Astrocyte (in vitro differentiated cells and primary cell): ENCODE measurements at places on chromosomes 6 and 20. TPM values are rescaled to one million over a fixed set of nuclear protein-coding genes. Genes with fewer than 3 reads are reported as not detected.
A peak's percentile ranks its signal among the peaks of the same experiment; 100 is the strongest.

Gene BTBD3
- total RNA-seq, result 30.7 and 35.9 TPM in 2 replicates

Gene CPNE5
- total RNA-seq, result 0.11 and 0.29 TPM in 2 replicates

Gene MLN
- total RNA-seq, result not detected in 2 replicates

- no peak overlapping the region for H3K27ac ChIP-seq
- no peaks in the 10 kb centered on the region for H3K27me3 ChIP-seq
- H3K36me3 ChIP-seq, result no peaks in the 10 kb centered on the region
- H3K4me3 ChIP-seq, result no peak overlapping the region
Observed at GRCh38 chr6:54206510-54206909, 95.3 kb downstream of the MLIP start.

Gene FILIP1
- 1.0 and 2.0 TPM in 2 replicates for total RNA-seq

DNA sequence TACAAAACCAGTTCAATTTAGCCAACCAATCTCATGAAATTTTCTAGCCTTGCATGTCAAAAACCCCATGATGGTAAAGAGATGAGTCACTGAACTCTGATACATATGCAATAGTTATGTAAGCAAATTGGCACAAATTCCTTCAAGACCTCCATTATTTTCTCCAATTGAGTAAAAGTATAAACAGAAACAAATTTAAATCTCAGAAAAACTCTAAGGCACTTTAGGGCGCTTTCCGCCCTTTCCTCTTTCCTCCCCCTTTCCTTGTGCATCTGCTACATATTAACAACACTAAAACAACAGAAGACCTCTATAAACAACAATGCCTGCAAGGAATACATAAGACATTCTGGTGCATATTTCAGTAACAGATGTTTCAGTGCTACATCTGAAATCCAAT is 48.5 kb downstream of the KIF13A start:
- H3K27ac ChIP-seq, result no peak overlapping the region
- no peaks in the 10 kb centered on the region for H3K4me1 ChIP-seq
- DNase-seq, result peak; percentile 18
- H3K27me3 ChIP-seq, result no peaks in the 10 kb centered on the region

DNA sequence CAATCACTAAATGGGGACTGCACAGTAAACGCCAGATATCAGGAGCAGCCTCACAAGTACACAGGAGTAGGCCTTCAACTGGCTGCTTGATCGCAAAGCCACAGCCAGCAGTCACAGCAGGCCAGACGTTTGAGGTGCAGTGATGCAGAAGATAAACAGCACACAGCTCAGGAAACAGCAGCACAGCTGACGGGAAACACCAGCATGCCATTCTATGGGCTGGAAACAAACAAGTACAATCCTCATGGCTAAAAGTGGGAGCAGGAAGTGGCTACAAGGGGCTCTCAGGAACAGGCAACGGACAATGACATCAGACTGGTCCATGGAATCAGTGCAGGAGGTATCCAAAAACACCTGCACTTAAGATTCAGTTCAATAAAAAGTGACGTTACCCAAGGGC is 111.0 kb downstream of the DTNBP1 start:
- H3K4me3 ChIP-seq, result no peak overlapping the region
- no peak overlapping the region for H3K27ac ChIP-seq
- H3K27me3 ChIP-seq, result no peaks in the 10 kb centered on the region
- DNase-seq, result peak; percentile 53
- H3K36me3 ChIP-seq, result no peaks in the 10 kb centered on the region
- H3K4me1 ChIP-seq, result no peaks in the 10 kb centered on the region

DNA sequence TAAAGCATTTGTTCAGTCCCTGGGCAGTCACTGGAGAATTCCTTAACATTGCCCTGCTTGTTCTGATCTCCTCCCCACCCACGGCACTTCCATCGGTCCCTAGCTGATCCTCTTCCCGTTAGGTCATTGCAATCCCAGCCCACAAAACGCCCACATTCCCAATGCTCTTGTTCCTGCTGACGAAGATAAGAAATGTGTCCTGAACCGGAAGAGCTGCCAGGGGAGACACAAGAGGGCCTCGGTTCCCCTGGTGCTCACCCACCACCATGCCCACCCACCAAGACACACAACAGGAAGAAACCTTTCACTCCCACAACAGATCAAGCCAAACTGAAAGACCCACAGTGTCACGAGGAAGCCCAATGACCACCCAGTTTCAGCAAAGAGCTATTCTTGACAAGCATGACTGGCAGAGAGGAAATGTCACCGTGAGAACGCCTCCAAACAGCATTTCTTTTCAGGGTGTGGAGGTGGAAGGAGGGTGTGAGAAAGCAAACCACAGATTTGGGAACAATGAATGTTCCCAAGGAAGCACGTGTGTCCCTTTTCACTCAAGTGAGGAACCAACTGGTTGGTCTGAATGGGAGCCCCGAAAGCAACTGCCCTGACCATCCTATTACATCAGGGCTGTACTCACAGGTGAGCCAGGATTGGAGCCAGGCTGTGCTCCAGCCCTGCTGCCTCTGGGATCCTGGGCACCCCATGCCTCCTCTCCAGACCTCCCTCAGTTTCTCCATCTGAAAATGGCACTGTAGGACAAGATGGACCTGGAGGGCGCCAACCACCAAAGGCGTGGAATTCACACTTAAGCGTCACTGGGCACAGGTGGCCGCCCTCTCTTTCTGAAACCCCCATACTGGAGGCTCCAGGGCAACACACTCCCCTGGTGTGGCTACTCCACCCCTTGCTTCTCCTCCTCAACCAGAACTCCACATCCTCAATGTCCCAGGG is 97.5 kb downstream of the ZMYND8 start:
- no peaks in the 10 kb centered on the region for H3K27me3 ChIP-seq
- DNase-seq, result peak; percentile 86
- peaks cover 27% of the 10 kb centered on the region for H3K4me1 ChIP-seq
- H3K27ac ChIP-seq, result peak overlapping the region; percentile 89
- no peak overlapping the region for H3K4me3 ChIP-seq
- peaks cover 17% of the 10 kb centered on the region for H3K36me3 ChIP-seq

GRCh38 chr6:53070806-53071205 is 5.6 kb downstream of the FBXO9 start:
- DNase-seq, result no peak
- H3K4me3 ChIP-seq, result no peak overlapping the region
- no peaks in the 10 kb centered on the region for H3K27me3 ChIP-seq
- H3K36me3 ChIP-seq, result peaks cover 18% of the 10 kb centered on the region
- H3K4me1 ChIP-seq, result no peaks in the 10 kb centered on the region
- no peak overlapping the region for H3K27ac ChIP-seq
